ENCODE measurements at places on chromosomes 2 and 18. TPM values are rescaled to one million over a fixed set of nuclear protein-coding genes. Genes with fewer than 3 reads are reported as not detected.

The TMEM169 gene
- polyA plus RNA-seq = 0.62 TPM

The GPR45 gene
- polyA plus RNA-seq = not detected

The ZNF236 gene
- polyA plus RNA-seq = 2.5 TPM

The CHRND gene
- not detected for polyA plus RNA-seq

The VWC2L gene
- polyA plus RNA-seq = 0.01 TPM

The CHRNA1 gene
- polyA plus RNA-seq = 0.03 TPM

The RNU2-63P gene
- not detected for polyA plus RNA-seq

The RAB27B gene
- polyA plus RNA-seq = 6.7 TPM

The NPAS2 gene
- 10.6 TPM for polyA plus RNA-seq

The SKOR2 gene
- polyA plus RNA-seq = not detected

The C18orf54 gene
- polyA plus RNA-seq = 0.71 TPM

The CNRIP1 gene
- polyA plus RNA-seq = 15.4 TPM

The TXNDC2 gene
- 0.19 TPM for polyA plus RNA-seq

The LCT gene
- polyA plus RNA-seq = 0.02 TPM

The EIF2AK3 gene
- polyA plus RNA-seq = 14.0 TPM

The NYAP2 gene
- polyA plus RNA-seq = 0.20 TPM

The SAG gene
- 0.22 TPM for polyA plus RNA-seq

The C2orf42 gene
- 7.1 TPM for polyA plus RNA-seq

The NEU4 gene
- polyA plus RNA-seq = 0.59 TPM

The UGT1A4 gene
- polyA plus RNA-seq = 0.55 TPM

The NT5C1B gene
- not detected for polyA plus RNA-seq

The CD8B gene
- 1.5 TPM for polyA plus RNA-seq
